ENCODE measurements at places on chromosomes 7 and 10.

DNA sequence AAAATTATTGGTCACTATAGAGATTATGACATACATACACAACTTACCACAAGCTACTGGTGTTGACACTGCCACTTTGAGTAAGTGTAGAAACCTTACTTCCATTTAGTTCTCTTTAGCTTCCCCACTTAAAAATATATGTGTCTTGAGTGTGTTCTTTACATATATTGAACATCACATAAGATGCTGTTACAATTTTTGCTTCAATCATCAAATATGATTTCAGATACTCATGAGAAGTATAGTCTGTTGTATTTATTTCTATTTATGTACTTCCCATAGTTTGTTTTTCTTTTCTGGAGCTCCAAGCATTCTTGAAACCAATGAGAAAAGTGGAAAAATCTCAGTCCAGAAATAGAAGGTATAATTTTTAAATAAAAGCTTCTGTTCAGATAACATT lies 102.7 kb upstream of the SDK1 start:
- DNase-seq: no peak

DNA sequence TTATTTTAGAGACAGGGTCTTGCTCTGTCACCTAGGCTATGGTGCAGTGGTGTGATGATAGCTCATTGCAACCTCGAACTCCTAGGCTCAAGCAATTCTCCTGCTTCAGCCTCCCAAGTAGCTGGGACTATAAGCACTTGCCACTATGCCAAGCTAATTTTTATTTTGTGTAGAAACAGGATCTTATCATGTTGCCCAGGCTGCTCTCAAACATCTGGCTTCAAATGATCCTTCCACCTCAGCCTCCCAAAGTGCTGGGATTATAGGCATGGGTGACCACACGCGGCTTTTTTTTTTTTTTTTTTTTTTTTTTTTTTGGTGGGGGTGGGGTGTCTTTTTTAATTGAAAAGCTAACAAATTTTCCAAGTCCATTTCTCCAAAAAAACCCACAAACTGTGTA lies 18.4 kb downstream of the HPS6 start:
- no peak for DNase-seq

GRCh38 chr10:79445977-79446757 lies 743 bp upstream of the ZCCHC24 start:
- no peak for DNase-seq

DNA sequence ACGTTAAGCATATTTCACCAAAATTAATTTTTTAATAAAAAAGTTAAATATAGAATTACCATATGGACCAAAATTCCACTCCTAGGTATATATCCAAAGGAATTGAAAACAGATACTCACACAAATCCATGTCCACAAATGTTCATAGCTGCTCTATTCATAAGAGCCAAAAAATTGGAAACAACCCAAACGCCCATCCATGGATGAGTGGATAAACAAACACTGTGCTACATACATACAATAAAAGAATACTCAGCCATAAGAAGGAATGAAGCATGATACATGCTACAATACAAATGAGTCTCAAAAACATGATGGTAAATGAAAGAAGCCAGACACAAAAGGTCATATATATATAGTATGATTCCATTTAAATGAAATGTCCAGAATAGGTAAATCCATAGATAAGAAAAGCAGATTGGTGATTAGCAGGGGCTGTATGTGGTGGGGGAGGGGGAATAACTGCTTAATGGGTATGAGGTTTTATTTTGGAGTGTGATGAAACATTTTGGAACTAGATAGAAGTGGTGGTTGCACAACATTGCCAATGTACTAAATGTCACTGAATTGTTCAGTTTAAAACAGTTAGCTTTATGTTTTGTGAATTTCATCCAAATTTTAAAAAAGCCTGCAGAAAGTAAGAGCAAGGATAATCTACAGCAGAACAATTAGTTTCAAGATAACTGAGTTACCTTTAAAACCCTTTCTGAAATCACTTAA lies 101.2 kb upstream of the EFCAB10 start:
- DNase-seq: no peak

- no peak for DNase-seq
Observed at GRCh38 chr10:53491774-53492173, 719.2 kb upstream of the MBL2 start.

DNA sequence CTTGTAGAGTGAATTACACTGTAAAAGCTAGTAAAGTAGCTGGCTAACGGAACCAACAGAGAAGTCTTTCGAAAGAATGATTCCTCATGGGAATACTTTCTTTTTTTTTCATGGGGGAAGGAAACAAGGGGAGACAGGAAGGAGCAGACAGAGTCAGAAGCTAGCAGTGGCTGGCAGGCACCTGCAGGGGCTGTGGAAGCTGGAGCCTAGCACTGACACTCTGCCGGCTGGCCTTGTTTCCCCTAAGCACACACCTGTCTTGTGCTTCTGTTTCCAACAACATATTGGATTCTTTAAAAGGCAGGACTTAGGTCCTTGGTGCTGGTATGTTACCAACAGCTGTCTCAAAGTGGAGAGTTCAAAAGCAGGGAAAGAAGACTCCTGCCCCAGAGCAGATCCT lies 24.7 kb downstream of the NOD1 start:
- DNase-seq: no peak

GRCh38 chr7:39624442-39624807 lies 1.1 kb downstream of the RALA start:
- DNase-seq: no peak

DNA sequence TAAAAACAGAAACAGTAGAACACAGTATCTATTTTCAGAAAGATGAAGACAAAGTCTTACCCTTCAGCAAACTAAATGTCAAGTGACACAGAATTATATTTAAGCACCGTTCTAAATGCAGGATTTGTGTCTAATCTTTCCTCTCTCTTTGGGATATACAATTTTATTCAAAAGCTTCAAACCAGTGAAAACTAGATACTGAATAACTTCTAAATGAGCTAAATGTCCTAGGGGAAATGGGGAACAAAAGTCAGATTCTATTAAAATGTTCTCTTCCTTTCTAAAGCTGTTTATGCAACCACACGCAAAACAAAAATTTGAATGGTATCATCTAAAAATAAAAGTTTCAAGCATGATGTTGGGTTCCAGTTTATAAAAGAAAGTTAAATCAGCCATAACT lies 136.4 kb upstream of the AOAH start:
- DNase-seq: no peak

DNA sequence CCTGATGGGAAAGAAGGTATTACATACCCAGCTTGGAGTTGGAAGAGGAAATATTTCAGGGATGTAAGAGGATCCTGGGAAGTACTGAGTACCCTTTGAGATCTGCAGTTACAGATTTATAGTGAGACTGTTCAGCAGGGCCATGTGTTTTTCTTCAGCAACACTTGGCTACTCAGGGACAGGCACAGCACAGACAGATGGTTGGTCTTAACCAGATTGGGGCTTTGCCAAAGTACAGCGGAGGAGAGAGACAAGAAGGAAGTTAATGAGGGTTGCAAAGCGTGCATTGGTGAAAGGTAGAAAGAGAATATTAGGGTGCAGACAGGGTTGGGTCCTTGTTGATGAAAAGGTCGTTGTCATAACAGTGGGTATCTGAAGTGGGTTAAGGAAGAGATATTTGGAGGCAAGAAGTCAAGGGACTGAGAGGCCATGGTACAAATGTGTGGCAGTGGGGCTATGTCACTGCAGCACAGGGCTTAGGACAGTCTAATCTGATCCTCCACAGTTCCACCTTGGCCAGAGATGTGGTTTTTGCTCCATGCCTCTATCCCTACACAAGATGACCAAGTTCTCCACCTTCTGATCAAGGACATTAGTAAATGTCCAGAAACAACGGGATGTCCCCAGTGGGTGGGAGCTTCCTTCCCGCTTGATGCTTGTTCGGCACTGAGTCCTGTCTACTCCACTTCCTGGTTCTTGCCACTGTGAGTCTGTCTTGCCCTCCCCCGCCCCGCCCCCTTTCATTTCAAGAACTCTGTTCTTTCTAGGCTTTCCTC lies 18.9 kb upstream of the DNAJC1 start:
- no peak for DNase-seq

DNA sequence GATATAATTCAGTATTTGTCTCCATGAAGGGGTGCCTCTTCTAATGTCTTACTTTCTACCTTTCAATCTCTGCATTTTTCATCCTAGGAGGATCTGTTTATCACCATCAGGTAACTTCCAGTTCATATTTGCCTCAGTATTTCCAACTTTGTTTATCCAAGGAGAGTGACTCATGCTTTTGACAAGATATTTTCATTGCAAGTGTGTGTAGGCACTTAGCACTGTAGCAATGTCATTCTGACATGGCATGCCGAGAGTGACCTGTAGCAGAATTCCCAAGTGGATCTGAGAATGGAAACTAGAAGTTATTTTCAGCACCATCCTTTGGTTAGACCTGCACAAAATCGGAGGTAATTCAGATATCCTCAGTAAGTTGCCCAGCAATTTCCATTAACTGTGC lies 129.9 kb downstream of the INHBA start:
- no peak for DNase-seq

- DNase-seq: no peak
Observed at GRCh38 chr7:33646891-33647391, 258.4 kb upstream of the BMPER start.

DNA sequence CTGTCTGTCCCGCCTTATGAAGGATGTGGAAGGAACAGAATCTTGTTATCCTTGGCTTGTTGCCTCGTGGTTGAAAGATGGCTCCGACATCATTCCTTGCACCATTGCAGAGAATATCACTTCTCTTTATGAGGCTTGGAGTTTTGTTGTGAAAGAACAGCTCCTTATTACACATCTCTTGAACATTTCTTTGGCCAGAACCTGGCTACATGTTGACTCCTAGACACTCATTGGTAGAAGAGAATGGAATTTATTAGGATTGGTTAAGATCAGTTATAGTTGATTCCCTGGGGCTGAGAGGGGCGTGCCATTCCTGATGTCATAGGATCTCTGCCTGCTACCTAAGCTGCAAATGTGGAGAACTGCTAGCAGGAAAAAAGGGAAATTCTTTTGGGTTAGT lies 180.5 kb upstream of the CTBP2 start:
- no peak for DNase-seq

DNA sequence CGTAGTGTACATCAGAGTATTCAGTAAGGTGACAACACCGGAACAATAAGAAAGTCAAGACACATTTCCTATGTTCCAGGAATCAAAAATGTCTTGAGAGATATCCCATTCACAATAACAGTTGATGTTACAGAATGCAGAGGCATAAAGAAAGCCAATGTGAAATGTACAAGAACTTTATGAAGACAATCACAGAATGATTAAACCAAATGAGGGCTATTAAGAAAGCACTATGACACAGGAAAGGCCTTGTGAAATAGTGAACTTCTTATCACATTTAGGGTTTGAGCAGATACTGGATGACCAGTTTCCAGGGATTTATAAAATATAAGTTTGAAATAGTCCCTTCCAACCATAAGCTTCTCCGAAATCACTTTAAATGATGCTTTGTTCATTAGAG lies 52.7 kb downstream of the VWDE start:
- DNase-seq: no peak

GRCh38 chr10:68403701-68404100 lies 3.4 kb downstream of the RUFY2 start:
- no peak for DNase-seq

GRCh38 chr10:124732931-124733570 lies 11.1 kb downstream of the FAM53B start:
- no peak for DNase-seq

DNA sequence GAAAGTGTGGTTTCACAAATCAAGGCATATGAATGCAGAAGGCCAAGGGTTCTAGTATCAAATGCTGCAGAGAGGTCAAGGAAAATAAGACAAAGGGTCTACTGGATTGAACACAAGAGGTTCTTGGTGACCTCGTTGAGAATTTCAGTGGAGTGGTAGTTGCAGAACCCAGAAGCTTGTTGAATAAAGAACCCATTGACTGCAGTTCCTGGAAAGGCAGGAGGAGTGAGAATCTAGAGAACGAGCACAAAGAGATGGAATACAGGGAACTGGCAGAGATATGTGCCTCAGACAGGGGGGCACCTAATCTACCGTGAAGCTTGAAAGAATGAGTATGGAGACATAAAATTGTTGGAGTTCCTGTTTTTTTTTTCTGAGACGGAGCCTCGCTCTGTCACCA lies 3.5 kb upstream of the SEPTIN7 start:
- DNase-seq: no peak

DNA sequence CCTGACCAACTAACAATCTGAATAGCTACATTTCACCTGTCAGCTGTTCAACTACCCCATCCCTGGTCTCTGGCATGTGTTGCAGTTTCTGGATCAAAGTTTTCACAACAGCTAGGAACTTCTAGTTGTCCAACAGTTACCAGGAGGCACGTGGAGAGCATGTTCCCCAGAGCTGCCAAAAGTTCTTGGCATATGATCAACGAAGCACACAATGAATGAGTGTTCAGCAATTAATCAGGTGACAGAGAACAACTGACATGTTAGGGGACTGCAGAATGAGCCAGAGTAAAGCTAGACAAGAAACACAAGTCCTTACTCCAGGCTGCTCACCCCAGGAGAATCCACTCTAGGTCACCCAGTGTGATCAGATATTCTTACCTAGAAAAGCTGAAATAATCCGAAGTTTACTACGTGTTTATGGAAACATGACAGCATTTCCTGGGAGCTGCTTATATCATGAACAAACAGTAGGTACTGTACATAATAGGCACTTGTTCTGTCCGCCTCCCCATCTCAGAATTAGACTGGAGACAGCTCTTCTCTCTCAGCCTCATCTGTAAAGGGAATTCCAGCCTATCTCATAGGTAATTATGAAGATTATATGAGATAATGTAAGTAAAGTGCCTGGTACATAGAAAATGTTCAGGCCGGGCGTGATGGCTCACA lies 50.6 kb downstream of the ZNF438 start:
- DNase-seq: no peak

DNA sequence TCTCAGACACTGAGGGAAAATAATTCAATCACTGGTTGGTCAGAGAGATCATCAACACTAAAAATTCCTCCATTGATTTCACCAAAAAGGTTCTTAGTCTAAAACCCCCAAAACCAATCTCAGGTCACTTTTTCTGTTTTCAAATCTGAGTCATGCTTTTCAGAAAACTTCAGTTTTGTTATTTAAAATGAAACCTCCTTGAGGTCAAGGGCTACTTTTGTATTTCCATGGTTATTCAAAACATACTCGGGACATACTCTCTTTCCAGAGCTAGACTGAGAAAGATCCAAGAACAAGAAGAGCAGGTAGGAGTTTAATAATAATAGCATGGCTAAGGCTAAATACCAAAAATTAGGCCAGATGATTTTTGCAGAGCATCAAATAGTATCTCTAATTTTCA lies 152.8 kb downstream of the SDHAF3 start:
- no peak for DNase-seq

GRCh38 chr10:133117688-133118071 lies 30.0 kb downstream of the ADGRA1 start:
- no peak for DNase-seq

GRCh38 chr7:123789817-123790216 lies 41.0 kb upstream of the WASL start:
- DNase-seq: no peak

GRCh38 chr10:77497748-77498147 lies 139.9 kb downstream of the KCNMA1 start:
- DNase-seq: no peak

GRCh38 chr10:98667081-98667480 lies 220.3 kb upstream of the HPS1 start:
- no peak for DNase-seq
